ENCODE measurements at places on chromosomes 2 and 18.

- no peak for DNase-seq
Measured at GRCh38 chr2:148273158-148273691, 252.3 kb downstream of the MBD5 start.

GRCh38 chr2:180180511-180180910 lies 173.4 kb upstream of the CWC22 start:
- no peak for DNase-seq

- DNase-seq, result no peak
Measured at GRCh38 chr2:207502577-207503198, 27.1 kb upstream of the CREB1 start.

GRCh38 chr2:212919238-212919637 lies 232.2 kb downstream of the IKZF2 start:
- DNase-seq, result no peak

- no peak for DNase-seq
Measured at GRCh38 chr2:98505311-98505808, 60.7 kb downstream of the INPP4A start.

GRCh38 chr2:239721991-239722759 lies 303.0 kb downstream of the NDUFA10 start:
- DNase-seq, result no peak

- no peak for DNase-seq
Measured at GRCh38 chr2:217398860-217399259, 539.0 kb upstream of the TNP1 start.

DNA sequence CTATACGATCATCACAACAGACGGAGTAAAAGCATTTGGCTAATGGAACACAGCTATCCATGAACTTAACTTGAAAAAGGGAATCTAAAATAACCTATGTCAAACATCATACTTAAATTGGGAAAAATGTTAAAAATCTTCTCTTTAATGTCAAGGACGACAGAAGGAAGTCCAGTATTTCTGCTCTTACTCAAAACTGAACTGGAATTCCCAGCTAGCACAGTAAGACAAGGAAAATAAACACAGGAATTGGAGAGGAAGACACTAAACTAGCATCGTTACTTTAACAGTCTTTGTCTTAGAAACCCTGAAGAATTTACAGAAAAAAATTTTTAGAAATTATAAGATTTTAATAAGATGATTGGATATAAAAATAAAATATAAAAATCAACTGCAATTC lies 112.6 kb downstream of the HDAC4 start:
- DNase-seq, result no peak

Data from HepG2 (cell line).